ENCODE measurements at places on chromosomes 13 and 19.
A peak's percentile ranks its signal among the peaks of the same experiment; 100 is the strongest.

DNA sequence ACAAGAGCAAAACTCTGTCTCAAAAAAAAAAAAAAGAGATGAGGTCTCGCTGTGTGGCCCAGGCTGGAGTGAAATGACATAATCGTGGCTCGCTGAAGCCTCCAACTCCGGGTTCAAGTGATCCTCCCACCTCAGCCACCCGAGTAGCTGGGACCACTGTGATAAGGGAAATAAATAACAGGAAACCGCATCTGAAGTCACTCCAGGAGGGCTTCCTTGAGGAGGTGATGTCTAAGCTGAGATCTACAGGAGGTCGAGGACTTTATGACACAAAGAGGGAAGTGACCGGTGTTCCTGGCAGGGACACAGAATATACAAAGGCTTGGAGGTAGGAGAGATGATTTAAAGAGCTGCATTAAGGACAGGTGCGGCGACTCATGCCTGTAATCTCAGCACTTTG lies 8.9 kb upstream of the NR2F6 start:
- DNase-seq = no peak

DNA sequence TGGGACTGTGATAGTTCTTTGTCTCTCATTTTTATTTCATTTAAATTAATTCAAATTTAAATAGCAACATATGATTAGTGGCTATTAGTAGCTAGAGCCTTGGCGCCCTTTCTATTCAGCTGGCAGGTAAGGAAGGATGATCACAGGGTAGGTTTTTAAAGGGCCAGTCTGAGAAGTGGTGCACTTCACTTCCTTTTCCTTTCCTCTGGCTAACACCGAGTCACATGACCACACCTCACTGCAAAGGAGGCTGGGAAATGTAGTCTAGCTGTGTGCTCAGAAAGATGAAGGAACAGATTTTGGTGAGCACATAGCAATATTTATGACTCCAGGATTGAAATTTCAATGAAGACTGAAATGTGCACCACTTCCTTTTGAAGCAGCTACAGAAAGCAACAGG lies 128.7 kb downstream of the TSHZ3 start:
- DNase-seq = no peak

GRCh38 chr19:49442354-49442753 lies 1.0 kb upstream of the SLC17A7 start:
- DNase-seq = no peak

DNA sequence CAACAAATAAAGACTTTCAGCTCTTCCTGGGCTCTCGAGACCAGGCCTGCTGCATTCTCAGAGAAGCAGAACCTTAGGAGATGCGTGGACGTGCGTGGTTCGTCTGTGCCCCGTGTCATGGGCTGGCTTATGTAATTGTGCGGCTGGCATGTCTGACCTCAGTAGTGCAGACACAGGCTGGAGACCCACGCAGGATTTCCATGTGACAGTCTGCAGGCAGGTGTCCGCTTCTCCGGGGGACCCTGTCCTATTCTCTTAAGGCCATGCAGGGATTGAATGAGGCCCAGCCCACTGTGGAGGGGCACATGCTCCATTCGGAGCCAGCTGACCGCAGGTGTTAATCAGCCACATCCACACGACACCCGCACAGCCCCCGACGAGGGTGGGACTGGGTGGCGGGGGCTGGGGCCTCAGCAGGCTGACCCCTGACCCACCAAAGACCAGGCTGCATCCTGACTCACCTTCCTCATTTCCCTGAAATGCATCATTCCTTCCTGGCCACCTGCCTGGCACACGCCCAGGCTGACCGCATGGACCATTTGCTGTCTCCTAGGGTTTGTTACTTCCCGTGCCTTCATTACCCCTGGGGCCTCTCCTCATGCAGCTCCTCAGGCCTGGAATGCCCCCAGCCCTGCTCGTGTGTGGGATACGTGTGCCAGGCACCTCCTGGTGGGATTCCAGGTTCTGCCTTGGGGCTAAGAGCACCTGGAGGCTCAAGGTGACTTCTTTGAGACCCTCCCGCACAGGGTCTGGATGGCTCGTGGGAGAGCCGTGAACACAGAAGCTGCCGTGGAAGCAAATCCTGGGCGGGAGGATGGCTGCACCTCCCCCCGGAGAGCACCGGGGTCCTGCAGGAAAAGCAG lies 10.7 kb upstream of the MCF2L start:
- DNase-seq = no peak

DNA sequence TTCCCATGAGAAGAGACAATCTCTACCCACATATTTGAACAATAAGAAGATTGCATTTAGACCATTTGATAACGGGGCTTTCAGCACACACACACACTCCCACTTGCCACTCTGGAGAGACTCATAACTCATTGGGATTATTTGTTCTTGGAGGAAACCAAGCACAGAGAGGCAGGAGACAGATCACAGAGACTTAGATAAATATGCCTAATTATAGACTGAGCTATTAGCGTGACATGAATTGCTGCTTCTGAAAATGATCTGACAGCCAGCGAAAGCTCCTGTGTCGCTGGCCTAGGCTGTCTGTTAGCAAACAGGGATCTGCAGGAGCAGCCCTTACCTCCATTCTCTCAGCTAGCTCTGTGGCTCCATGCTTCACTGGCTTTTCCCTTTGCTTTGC lies 111.4 kb downstream of the CCNA1 start:
- peak; percentile 74 for DNase-seq

DNA sequence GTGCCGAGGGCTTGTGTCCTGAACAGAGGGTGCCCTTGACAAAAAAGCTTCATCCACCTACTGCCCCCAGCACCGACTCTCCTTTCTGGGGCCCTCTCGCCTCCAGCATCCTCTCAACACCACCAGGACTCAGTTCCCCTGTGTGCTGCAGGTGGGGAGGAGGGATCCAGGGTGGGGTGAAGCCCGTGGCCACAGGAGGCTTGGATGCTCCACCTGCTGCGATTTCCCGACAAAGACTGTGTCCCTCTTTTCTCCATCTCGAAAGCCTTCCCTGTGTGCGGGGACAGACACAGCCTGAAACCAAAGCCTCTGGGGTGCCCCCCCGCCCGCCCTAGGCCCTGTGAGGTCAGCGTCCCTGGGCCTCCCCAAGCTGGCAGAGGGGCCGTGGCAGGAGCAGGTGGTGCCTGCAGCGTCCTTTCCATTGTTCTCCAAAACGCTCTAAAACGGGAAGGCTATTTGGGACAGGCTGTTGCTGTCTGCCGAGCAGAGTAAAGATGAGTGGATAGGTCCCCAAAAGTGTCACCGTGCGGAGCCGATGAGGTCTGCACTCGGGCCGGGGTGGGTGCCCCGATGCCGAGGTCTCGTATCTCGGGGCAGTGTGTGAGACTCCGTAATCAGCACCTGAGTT lies 185.7 kb downstream of the PTPRS start:
- peak; percentile 13 for DNase-seq

DNA sequence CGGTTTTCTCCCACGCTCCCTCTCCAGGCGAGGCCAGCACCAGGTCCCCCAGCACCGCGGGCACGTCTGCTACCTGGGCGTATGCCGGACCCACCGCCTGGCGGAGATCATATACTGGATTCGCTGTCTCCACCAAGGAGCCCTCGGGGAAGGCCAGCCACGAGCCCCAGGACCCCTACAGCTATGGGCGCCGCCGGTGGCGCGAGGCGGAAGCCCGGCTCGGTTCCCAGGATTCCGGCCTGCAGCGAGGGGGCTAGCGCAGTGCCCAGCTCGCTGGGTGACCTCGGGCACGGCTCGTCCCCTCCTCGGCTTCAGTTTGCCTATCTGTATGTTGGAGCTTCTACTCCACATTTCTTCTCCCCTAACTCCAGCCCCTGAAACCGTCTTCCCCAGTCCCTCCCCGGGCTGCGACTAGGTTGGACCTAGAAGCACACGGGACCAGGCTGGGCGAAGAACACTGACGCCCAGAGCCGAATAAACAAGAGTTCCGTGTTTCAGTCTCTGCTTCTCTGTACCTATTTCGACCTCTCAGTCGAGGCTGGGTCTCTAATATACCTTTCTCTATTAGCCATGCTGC lies 749 bp upstream of the CPT1C start:
- DNase-seq = peak; percentile 53

GRCh38 chr13:72384879-72385278 lies 342.6 kb downstream of the MZT1 start:
- no peak for DNase-seq

DNA sequence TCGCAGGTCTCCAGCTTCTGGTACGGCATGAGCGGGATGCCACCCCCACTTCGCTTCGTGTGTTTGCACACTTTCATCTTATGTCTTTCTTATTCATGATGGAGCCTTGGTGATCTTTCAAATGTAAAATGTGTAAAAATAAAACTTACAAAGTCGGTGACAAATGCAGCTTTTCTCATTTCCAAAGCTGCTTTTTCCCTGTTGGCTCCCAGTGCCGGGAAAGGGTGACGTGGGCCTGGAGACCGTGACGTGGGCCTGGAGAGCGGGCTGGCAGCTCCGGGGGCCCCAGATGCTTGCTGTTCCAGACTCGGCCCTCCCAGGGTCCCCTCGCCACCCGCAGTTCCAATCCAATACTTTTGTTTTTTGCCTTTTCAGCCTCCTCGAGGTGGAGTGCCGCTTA lies 101.4 kb downstream of the KDM4B start:
- no peak for DNase-seq

- DNase-seq = no peak
These were observed 183.5 kb upstream of the UBL3 start for GRCh38 chr13:30033681-30034457.

GRCh38 chr13:43375797-43376465 lies 352.5 kb downstream of the DNAJC15 start:
- no peak for DNase-seq

DNA sequence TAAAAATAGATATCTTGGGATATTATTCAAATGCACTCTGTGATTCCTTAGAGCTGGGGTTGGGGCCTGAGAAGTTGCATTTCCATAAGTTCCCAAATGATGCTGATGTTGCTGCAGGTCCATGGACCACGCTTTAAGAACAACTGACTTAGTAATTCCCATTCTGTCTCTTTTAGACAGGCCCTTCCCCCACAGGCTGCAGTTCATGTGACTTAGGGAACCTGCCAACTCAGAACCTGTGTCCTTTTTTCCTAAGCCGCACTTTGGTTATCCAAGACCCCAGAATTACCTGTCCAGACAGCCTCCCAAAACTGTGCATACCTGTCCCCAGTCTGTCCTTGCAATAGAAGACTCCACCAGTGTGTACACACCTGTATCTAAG lies 1.7 kb upstream of the ITGBL1 start:
- no peak for DNase-seq

DNA sequence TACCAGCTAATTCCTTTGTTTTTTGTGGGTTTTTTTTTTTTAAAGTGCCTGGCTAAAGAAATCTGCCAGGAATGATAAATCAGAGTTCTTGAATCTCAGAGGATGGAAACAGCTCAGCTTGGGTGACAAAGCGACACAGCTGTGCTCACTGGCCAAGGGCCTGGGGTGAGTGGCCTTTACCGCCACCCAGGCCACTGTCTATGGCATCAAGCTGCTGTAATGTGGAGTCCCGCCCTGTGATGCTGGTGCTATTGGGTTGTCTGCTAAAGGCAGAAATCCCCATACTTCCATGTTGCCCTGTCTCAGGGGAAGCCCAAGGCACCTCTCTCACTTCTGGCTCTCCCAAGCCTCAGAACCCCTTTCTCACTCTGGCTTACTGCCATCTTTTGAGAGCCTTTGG lies 82.6 kb upstream of the FARP1 start:
- no peak for DNase-seq

GRCh38 chr13:96552559-96552958 lies 441.7 kb downstream of the OXGR1 start:
- no peak for DNase-seq

DNA sequence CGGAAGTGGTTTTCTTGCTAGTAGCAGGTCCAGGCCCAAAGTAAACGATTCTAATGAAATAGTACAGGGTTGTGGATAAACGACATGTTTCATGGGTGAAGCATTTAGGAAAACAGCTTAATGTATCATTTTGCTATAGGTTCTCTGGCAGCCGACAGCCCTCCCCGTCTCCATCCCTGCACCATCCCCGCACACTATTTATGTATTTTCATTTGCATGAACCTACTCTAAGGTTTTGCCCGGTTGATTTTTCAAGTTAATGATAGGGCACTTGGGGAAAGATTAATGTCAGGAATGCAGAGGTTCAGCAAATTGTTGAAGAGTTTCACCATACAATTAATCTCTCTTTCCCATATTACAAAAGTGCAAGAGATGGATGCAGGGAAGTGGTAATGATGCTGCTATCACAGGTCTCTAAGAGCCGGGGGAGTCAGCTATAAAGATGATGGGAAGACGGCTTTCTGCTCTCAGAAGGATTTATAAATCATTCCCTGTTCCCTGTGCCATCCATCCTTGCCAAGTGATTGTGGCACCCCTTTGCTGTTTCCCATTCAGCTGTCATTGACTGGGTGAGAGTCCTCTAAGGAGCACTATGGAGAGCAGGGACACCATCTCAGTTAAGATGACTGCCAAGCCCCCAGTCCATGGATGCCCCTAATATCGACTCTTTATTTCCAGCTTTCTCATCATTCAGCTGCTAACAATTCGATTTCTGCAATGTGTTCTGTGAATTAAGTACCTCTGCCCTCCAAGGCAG lies 186.3 kb downstream of the IRS2 start:
- DNase-seq = no peak

- no peak for DNase-seq
These were observed 23.1 kb downstream of the KLF2 start for GRCh38 chr19:16347706-16348105.

DNA sequence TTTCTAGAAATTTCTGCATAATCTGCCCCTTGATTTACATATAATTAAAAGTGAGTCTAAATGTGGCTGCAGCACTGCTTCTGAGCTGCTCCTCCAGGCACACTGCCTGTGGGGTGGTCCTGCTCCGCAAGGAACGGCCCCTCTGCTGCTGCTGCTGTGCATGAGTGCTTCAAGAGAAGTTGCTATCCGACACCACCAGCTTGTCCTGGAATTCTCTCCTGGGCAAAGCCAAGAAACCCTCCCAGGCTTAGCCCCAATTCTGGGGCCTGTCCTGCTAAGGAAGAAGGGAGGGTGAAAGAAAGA lies 7.5 kb upstream of the PDCD5 start:
- DNase-seq = no peak

DNA sequence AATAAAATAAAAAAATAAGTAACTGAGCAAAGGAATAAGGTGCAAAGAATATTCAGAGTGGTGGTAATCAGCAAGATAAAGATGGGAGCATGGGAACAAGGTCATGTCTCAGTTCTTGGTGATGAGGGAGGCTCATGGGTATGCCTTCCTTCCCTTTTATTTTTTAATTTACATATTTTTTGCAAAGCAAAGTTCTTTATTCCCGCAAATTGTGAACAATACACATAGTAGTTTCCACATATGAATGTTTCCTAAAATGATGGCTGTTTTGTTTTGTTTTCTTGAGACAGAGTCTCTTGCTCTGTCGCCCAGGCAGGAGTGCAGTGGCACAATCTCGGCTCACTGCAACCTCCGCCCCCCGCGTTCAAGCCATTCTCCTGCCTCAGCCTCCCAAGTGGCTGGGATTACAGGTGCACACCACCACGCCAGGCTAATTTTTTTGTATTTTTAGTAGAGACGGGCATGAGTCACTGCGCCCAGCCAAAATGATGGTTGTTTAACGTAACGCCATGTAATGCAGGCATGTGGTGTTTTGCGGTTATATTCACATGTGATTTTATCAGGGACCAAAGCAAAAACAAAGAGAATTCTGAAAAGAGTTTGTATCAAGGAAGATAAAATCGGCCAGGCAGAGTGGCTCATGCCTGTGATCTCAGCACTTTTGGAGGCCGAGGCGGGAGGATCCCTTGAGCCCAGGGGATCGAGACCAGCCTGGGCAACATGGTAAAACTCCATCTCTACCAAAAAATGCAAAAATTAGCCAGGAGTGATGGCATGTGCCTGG lies 4.5 kb upstream of the ADGRE2 start:
- DNase-seq = no peak

- no peak for DNase-seq
These were observed 352.6 kb downstream of the ENOX1 start for GRCh38 chr13:43434191-43434590.
